WTC11 (cell line): ENCODE measurements at places on chromosomes 7 and 10. TPM values are rescaled to one million over a fixed set of nuclear protein-coding genes. Genes with fewer than 3 reads are reported as not detected.

DNA sequence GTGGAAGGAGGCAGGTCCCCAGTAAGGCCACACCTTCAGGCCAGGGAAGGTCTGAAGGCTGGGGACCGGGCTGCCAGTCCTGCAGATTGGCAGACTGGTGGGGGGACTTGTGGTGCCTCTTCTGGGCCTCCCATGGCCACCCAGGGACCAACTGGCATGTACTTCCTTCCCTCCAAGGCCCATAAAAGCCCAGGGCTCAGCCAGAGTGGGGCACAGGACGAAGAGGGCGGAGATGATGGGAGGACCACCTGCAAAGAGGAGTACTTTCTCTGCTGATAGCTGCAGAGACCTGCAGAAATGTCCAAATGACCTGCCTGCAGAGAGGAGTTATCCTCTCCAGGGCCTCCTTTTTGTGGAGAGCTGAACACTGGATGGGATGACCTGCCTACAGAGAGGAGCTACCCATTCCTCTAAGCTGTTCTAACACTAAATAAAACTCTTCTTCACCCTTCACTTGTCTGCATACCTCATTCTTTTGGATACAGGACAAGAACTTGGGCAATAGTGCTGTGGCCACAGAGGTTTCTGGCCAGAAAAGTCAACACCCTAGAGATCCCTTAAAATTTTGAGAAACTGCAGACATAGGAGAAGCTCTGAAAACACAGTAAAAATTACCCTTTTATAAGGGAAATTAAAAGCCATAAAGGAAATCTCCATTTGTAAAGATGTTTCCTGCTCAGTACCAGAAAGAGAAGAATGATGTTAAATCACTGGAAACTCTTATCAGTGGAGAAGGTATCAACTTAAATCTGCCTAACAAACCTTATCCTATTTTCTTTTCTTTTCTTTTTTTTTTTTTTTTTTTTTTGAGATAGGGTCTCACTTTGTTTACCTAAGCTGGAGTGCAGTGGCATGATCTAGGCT is 20.7 kb upstream of the PRF1 start:
- DNase-seq: no peak

DNA sequence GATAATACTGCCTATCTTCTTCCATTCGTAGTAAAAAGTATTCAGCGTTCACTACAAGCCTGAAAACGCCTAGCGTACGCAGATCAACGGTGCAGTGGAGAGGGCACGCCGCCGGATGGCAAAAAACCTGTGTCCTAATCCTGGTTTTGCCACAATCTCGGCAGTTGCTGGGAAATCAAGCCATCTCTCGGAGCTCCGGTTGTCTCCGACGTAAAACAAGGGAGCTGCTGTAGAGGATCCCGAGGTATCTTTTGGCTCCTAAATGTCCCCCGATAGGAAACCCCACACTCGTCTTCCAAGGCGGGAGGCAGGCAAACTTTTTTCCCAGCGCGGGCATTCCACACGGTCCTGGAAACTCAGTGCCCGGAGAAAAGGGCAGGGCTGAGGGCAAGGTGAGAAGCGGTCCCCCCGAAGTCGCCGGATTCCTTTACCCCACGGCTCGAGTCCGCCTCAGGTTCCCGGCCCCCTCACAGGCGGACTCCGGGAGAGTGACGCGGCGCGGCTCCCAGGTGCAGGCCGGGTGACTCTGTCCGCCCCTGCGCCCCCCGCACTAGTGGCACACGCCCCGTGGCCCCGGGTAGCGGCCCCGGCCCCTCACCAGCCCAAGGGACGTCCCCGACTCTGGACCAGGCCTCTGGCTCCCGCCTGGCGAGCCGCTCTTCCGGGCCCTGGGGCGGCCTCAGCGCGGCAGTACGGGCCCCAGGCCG is 649 bp downstream of the IDE start:
- no peak for DNase-seq

GRCh38 chr10:17153321-17153720 is 23.7 kb upstream of the CUBN start:
- DNase-seq: no peak

DNA sequence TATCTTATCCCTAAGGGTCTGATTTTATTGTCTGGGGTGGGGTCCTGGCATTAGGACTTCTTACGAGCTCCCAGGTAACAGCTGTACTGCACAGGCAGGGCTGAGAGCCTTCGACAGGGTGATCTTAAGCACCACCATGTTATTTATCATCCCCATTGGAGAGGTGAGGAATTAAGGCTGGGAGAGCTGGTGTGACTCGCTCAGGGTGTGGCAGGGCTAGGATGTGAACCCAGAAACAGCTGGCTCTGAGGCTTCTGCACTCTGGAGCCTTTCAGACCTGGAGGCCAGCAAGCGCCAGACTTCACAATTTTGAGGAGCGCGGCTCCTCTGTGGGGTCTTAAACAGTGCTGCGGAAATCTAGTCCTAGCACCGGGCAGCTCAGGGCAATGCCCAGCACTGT is 27.4 kb upstream of the NDST2 start:
- no peak for DNase-seq

- no peak for DNase-seq
Measured at GRCh38 chr10:123559823-123560092, 106.4 kb upstream of the GPR26 start.

- no peak for DNase-seq
Measured at GRCh38 chr10:24468281-24468751, 255.4 kb downstream of the ARHGAP21 start.

GRCh38 chr10:52774182-52774581 is 1.6 kb upstream of the MBL2 start:
- DNase-seq: no peak

DNA sequence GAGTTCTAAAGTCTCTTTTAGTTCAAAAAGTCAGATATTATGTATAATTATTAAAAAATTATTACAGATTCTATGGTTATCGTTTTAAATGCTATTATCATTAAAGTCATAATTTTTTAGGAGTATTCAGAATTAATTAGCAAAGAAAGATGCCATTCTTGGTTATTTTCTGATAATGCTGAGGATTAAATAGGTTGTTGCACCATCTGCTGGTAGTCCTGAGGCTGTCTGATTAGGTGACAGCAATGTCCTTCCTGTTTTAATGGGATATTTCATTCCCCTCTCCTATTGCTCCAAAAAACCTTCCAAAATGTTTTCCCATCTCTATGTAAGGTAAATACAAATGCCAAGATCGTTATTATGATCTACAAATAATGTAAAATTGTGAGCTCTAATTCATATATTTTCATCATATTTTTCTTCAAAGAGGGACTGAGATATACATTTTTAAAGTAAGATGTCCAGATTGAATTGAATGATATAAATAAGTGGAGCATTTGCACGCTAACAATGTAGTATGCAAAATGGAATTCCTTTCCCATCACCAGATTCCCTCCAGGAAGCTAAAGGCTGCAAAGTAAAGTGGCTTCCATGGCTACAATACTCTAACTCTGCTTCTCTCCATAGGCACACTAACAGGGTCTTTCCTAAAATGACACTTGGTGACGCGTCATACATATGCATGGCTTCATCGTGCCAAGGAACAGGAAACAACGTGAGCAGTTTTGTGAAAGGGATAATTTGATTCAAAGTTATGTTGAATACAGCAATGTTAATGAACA is 58.8 kb upstream of the AKR1E2 start:
- no peak for DNase-seq

DNA sequence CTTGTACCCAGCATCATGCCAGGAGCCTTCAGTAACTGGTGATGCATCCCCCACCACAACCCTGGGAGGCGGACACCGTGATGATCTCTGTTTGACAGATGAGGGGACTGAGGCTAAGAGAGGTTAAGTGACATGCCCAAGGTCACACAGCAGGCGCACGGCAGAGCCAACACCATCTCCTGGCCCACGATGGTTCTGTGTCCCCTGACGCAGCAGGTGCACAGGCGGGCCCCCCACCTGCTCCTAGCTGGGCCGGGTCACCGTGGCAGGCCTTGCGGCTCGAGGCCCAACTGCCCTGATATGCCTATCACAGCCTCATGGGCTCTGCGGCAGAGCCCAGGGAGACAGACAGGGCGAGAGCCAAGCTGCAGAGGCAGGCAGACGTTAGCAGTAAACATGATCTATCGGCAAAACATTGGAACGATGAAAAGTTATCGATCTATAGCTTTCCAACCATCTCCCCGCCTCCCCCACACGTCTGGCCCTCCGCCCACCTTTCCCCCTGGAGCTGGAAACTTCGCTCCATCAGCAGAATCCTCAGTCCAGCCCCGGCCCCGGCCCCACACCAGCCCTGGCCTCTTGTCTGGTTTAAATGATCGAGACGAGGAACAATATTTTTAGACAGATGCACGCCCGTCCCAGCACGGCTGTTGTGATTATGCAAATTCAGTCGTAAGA is 65.9 kb downstream of the ELFN1 start:
- no peak for DNase-seq

GRCh38 chr10:3074145-3074665 is 6.9 kb downstream of the PFKP start:
- DNase-seq: no peak

GRCh38 chr10:15216700-15217099 is 48.2 kb upstream of the NMT2 start:
- no peak for DNase-seq

GRCh38 chr7:46011059-46011458 is 90.0 kb upstream of the IGFBP3 start:
- DNase-seq: no peak

- no peak for DNase-seq
Measured at GRCh38 chr10:33818343-33818742, 483.9 kb upstream of the NRP1 start.

GRCh38 chr10:72875250-72876055 is 18.1 kb upstream of the OIT3 start:
- DNase-seq: no peak

GRCh38 chr7:84368122-84368521 is 173.5 kb upstream of the SEMA3A start:
- no peak for DNase-seq

GRCh38 chr7:50790381-50790780 is 7.7 kb upstream of the GRB10 start:
- no peak for DNase-seq

FAM131B gene
- 24.0 to 26.3 TPM (median 25.3 TPM) in 3 replicates for total RNA-seq

TSPAN33 gene
- 30.0 to 42.9 TPM (median 39.8 TPM) in 3 replicates for total RNA-seq
